Mucosa of gallbladder (tissue), 1 donor: ENCODE measurements at places on chromosomes 11 and 22. TPM values are rescaled to one million over a fixed set of nuclear protein-coding genes. Genes with fewer than 3 reads are reported as not detected.

- no peak for DNase-seq
Measured at GRCh38 chr11:95451682-95452081, 220.7 kb upstream of the SESN3 start.

SAA4 gene
- 0.40 TPM for total RNA-seq

TMPRSS13 gene
- 0.63 TPM for total RNA-seq

OPCML gene
- 0.09 TPM for total RNA-seq
